Activated T-helper 1 cell treated with Interleukin-2 at 50 U/mL for 16 hours (primary cell): ENCODE measurements at places on chromosomes 7 and 10.
A peak's percentile ranks its signal among the peaks of the same experiment; 100 is the strongest.

DNA sequence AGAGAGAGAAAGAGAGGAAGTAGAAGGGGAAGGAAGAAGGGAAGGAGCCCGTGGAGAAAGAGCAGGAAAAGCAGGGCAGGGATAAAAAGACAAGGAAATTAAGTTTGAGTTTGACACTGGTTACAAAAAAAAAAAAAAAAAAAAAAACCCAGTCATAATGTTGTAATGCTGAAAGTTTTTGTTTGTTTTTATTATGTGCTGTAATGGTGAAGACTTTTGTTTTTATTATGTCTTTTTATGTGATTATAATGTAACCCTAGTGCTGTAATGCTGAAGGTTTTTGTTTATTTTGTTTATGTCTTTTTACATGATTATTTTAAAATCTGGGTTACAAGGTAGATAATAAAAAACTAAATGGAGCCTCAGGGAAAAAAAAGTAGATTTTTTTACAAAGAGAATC, 184.8 kb downstream of the SEMA3A start:
- no peak for DNase-seq

DNA sequence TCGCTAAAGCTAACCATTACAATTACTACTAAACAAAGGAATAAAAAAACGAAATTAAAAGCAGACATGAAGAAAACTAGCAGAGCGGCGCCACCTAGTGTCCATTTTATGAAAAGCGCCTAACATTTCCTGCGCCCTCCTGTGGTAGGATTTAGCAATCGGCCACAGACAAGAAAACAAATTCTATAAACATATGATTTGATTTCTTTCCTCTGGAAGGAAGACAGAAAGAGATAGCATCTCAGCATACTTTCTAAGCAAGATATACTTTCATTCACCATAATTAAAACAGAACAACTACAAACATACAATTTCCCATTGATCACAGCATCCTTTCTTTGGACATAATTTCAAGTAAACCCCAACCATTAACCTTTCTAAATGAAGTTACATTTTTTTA, 337.7 kb upstream of the NPVF start:
- peak; percentile 32 for DNase-seq

- no peak for DNase-seq
Observed at GRCh38 chr10:33234831-33235237, 99.6 kb downstream of the NRP1 start.

GRCh38 chr10:96666741-96667140, 53.6 kb downstream of the PIK3AP1 start:
- DNase-seq = no peak

DNA sequence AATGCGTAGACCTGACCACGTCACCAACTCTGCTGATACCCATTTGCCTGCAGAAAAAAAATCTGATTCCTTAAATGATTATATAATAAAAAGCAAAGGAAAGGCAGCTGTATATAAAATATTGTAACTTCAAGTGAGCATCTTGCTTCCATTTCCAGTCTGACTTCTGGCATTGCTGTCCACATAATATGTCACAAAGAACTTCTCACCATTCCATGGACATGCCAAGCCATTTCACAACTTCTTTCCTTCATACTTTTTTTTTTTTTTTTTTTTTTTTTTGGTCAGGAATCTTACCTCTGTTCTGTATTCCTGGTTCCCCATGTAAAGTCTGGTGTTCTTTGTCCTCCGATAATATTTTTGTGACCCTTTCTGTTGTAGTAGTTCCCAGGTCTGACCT, 165.5 kb downstream of the SND1 start:
- DNase-seq = no peak

DNA sequence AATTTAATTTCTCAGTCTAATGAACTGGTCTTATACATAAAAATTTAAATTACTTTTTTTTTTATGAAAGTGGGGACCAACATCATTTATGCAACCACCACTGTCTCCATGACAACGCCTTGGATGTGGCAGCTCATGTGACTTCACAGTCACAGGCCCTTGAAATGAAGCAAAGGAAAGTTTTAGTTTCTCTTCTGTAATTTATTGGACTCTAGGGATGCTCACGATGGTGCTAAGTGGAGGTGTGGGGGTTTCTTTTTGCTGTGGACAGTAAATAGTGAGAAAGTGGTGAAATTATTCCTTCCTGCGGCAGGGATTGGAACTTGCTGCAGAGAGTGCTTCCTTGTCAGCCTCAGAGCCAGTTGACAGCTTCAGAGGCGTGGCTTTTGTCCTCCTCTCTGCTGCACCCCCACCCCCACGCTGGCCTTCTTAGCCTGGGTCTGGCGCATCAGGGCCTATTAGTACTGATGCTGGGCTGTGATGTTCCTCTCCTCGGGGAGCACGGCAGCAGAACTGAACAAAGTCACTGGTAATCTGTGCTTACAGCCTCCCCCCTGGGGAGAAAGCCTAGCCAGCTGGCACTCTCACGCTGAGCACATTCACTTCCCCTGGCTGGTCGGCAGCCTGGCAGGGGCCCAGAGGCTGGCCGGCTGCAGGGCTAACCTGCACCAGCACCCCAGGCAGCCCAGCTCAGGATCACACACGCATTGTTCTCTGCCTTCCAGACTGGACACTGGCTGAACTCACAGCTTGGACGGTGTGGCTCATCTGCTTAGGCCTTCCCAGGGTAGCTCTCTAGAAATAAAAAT, 517.5 kb upstream of the GALNT17 start:
- no peak for DNase-seq

DNA sequence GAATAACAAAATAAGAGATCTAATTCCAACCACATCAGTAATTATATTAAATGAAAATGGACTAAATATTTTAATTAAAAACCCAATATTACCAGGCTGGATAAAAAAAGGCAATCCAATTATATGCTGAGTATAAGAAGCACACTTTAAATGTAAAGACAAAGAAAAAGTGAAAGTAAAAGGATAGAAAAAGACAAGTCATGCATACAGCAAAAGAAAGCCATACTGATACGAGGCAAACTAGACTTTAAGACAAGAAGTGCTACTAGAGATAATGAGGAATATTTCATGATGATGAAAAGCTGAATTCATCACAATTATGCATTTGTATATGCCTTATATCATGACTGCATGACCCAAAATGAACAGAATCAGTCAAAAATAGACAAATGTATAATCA, 628.6 kb downstream of the PHTF2 start:
- no peak for DNase-seq

DNA sequence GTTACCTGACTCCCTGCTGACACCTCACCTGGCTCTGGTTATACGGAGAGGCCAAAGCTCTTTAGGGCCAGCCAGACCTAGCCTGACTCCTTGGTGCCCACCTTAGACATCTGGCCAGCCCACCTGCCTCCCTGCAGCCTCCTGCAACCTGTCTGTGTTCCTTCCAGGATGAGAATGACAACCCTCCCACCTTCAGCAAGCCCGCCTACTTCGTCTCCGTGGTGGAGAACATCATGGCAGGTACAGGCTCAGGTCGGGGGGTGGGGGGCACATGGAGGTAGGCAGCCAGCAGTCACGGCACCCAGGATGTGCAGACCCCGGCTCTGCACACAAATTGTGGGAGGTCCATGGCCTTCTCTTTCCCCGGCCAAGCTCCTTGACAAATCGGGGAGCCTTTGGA, 32.1 kb downstream of the C10orf105 start:
- DNase-seq = no peak

- no peak for DNase-seq
Observed at GRCh38 chr10:114511881-114512280, 107.6 kb upstream of the AFAP1L2 start.

DNA sequence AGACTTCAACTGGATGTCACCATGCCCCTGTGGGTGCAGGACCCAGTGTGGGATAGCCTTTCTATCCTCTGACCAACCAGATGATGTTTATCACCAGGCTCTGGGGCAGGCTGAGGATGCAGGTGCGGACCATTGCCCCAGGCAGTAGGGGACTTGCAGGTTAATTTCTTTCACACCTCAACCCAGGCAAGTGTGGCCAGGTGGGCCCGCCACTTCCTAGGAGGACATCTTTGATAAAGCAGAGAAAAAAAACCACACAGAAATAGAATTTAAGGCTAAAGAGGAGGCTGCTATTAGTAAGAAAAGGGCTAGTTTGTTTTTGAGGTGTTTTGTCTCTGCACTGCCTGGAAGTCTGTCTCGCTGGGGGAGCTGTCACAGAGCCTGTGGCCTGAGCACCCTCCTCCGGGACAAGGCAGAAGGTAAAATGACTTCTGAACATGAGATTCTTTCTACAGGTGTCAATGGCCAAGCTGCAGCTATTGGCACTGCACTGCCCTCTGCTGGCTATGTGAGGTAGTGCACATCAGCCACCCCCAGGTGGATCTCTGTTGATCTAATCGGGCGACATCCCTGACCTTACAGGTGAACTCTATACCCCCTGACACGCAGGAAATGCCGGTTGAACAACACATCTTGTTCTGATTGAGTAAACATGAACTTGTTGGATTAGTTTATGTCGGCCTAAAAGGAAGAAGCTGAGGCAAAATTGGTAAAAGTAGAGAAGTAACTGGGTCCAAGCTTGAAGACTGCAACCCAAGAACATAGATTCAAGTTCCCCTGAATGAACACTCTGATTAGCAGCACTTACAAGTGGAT, 21.0 kb downstream of the UPP1 start:
- peak; percentile 82 for DNase-seq

GRCh38 chr10:106872176-106872575, 292.3 kb downstream of the SORCS1 start:
- no peak for DNase-seq

DNA sequence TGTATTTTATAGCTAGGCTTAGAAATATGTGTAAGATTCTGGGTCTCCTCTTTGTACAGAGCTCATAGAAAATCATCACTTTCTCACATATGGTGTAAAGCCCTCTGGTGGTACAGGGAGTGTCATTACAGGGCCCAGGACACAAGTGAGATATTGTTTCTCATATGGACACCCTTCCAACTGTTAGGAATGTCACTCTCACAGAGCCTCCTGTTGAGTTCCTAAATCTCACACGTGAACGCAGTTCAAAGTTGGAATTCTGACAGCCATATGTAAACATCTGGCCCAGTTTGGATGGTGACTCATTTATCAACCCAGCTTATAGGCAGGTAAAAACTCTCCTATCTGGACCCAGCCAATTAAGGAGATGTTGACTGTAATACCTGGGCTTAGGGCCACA, 35.4 kb upstream of the ZNF107 start:
- no peak for DNase-seq

DNA sequence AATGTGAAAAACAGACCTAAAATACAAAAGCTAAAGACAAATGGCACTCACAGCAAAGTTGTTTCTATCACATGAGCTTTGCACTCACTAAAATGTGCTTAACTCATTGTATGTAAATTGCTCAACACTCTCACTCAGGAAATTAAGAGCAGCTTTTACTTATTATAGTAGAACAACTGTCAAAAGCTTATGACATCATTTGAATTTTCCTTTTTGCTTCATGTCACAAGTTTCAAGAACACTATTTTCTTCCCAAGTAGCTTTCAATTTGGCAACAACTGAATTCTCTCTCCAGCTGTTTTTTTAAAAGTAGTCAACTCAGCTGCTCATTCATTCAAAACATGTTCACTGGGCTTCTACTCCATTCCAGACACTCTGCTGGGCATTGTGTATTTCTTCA, 46.9 kb downstream of the ATE1 start:
- DNase-seq = no peak

- DNase-seq = no peak
Observed at GRCh38 chr7:39536951-39537350, 29.3 kb upstream of the YAE1 start.

DNA sequence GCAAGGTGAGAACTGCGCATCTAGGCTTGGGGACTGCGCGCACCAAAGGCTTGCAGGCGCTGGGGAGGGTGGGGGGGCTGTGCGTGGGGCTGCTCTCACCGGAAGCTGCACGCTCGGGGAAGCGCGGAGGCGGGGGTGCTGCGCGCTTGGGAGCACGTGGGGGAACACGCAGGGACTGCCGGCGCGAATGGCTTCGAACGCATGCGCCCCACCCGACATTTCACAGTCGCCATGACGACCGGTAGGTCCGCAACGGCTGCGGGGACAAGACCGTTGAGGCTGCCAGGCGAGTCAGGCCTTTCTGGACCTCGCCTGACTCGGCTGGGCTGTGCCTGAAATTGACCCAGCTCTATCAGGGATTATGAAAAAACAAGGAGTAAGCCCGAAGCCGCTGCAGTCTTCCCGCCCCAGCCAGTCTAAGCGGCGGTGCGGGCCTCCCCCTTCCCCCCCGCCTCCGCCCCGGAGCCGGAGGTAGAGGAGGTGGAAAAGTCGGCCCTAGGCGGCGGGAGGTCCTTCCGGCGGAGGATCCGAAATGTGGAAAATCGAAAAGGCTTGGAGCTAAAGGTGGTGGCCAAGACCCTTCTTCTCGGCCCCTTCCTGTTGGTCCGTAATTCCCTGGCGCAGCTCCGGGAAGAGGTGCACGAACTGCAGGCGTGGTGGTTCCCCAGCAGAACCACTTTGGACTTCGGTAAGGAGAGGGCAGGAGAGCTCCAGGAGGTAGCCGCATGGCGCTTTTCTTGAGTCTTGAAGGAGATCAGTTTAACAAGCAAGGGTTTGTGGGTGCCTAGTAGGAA, 34.9 kb upstream of the STEAP1 start:
- no peak for DNase-seq

DNA sequence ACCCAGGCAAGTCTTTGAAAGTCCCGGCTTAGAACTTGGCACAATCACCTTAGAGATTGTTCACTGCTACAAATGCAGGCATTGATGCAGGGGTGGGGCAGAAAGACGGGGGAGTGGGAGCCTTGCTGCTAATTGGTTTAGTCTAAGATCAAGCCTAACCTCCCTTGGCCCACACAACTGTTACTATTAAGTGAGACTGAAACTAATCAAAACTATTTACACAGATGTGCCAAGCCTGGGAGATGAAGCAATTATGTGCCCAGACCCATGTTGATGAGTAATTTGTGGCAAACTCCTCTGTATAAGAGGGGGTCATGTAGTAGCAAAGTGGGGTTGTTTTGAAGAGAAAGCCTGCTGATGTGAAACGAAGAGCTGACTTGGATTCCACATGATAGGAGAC, 178.2 kb upstream of the ITGB1 start:
- no peak for DNase-seq

- DNase-seq = no peak
Observed at GRCh38 chr10:128963211-128964099, 503.6 kb upstream of the MGMT start.

DNA sequence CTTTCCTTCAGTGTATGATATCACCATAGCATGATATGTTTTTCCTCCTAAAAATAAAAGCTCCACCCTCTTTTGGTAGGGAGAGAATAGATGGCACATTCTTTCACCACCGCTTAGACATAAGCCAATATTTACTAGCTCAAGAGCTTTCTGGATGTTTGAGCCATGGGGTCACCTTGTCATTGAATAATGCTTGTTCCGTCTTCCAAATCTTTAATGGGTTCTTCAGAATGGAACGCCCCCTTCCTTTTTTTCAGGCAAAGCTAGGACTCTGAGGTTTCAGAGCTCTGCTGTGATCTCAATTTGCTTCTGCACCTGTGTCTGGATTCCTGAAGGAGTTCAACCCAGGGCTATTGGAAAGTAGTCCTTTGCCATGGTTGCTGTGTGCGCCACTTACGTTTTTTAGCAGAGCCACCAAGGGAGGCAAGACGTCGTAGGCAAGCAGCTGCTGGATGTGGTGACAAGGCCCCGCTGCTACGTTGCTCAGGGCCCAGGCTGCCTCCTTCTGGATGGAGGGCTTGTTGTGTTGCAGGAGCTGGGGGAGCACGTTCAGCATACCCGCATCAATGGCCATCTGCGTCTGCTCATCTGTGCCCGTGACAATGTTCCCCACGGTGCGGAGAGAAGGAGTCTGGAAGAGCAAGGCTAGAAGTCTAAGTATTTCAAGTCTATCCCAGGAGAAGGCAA, 23.2 kb downstream of the KPNA7 start:
- no peak for DNase-seq

- DNase-seq = no peak
Observed at GRCh38 chr7:132672200-132672990, 96.1 kb upstream of the PLXNA4 start.
